ENCODE measurements at places on chromosomes 4 and X. TPM values are rescaled to one million over a fixed set of nuclear protein-coding genes. Genes with fewer than 3 reads are reported as not detected.

DNA sequence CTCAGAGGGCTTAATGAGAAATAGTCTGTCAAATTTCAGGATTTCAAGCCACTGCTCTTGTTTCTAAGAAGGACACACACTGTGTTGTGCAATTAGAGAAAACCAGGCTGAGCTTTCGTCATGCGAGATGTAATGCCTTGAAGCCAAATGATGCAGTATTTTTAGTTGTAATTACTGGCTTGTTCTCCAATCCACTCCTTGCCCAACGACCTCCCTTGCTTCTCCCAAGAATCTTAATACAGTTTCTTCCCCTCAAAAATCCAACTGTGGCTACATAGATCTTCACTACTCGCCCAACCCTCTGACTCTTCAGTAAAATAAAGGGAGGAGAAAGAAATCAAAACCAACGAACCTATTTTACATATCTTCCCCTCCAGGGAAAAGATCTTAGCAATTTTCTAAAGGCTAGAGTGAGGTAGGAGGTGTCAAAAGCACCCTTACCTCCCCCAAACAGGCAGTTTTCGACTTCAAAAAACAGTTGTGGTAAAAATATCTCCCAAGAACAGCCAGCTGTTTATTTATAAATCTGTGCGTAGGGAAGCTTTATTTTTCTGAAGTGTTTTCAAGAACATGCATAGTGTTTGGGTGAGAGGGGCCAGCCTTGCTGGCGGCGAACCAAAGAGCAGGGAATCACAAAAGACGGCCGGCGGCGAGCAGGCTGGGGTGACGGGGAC lies 68.7 kb downstream of the MGST2 start:
- H3K4me3 ChIP-seq, result peak overlapping the region; percentile 51
- no peak for DNase-seq
- H3K4me1 ChIP-seq, result peaks cover 46% of the 10 kb centered on the region
- no peaks in the 10 kb centered on the region for H3K27me3 ChIP-seq

JADE1 gene
- 22.7 TPM for total RNA-seq

GRCh38 chr4:68183417-68183816 lies 53.7 kb upstream of the TMPRSS11F start:
- H3K4me1 ChIP-seq, result no peaks in the 10 kb centered on the region
- no peaks in the 10 kb centered on the region for H3K36me3 ChIP-seq
- no peak overlapping the region for H3K4me3 ChIP-seq
- no peak for DNase-seq
- no peak overlapping the region for H3K27ac ChIP-seq
- no peaks in the 10 kb centered on the region for H3K27me3 ChIP-seq

GRCh38 chr4:5409972-5410618 lies 298.3 kb downstream of the EVC2 start:
- H3K27ac ChIP-seq, result no peak overlapping the region
- H3K4me3 ChIP-seq, result no peak overlapping the region
- no peak for DNase-seq
- no peaks in the 10 kb centered on the region for H3K27me3 ChIP-seq
- H3K4me1 ChIP-seq, result no peaks in the 10 kb centered on the region

GRCh38 chr4:174717828-174718227 lies 111.2 kb downstream of the GLRA3 start:
- no peak overlapping the region for H3K4me3 ChIP-seq
- H3K4me1 ChIP-seq, result no peaks in the 10 kb centered on the region
- no peak overlapping the region for H3K27ac ChIP-seq
- no peaks in the 10 kb centered on the region for H3K36me3 ChIP-seq
- H3K27me3 ChIP-seq, result no peaks in the 10 kb centered on the region
- DNase-seq, result no peak

- no peaks in the 10 kb centered on the region for H3K27me3 ChIP-seq
- H3K27ac ChIP-seq, result no peak overlapping the region
- H3K36me3 ChIP-seq, result no peaks in the 10 kb centered on the region
- DNase-seq, result no peak
Observed at GRCh38 chr4:130359542-130359941, 1263.6 kb downstream of the C4orf33 start.

UGT2A1 gene
- not detected for total RNA-seq

ARAF gene
- 68.3 TPM for total RNA-seq

DNA sequence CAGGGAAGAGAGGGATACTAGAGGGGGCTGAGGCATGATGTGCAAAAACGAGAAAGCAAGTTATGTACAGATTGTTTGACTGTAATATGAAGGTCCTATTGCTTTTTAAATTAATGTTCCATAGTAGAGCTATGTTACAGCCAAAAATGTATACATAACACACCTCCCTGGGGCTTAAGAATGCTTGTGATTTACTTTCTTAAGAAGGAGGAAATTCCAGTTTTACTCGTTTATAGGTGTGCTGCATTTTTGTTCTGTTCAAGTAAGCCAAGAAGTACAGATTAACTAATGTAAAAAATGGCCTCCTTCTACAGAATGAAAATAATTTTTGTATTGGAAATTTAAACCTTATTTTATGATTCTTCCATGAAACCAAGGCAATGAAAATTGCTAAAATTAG lies 614.4 kb upstream of the NR3C2 start:
- H3K4me3 ChIP-seq, result no peak overlapping the region
- no peaks in the 10 kb centered on the region for H3K4me1 ChIP-seq
- no peak overlapping the region for H3K27ac ChIP-seq
- DNase-seq, result no peak
- H3K27me3 ChIP-seq, result no peaks in the 10 kb centered on the region

- no peak overlapping the region for H3K4me3 ChIP-seq
- H3K36me3 ChIP-seq, result no peaks in the 10 kb centered on the region
- peak overlapping the region; percentile 66 for H3K27ac ChIP-seq
- H3K27me3 ChIP-seq, result no peaks in the 10 kb centered on the region
- peaks cover 23% of the 10 kb centered on the region for H3K4me1 ChIP-seq
- peak; percentile 58 for DNase-seq
Observed at GRCh38 chr4:85807247-85807950, 332.4 kb downstream of the ARHGAP24 start.

DNA sequence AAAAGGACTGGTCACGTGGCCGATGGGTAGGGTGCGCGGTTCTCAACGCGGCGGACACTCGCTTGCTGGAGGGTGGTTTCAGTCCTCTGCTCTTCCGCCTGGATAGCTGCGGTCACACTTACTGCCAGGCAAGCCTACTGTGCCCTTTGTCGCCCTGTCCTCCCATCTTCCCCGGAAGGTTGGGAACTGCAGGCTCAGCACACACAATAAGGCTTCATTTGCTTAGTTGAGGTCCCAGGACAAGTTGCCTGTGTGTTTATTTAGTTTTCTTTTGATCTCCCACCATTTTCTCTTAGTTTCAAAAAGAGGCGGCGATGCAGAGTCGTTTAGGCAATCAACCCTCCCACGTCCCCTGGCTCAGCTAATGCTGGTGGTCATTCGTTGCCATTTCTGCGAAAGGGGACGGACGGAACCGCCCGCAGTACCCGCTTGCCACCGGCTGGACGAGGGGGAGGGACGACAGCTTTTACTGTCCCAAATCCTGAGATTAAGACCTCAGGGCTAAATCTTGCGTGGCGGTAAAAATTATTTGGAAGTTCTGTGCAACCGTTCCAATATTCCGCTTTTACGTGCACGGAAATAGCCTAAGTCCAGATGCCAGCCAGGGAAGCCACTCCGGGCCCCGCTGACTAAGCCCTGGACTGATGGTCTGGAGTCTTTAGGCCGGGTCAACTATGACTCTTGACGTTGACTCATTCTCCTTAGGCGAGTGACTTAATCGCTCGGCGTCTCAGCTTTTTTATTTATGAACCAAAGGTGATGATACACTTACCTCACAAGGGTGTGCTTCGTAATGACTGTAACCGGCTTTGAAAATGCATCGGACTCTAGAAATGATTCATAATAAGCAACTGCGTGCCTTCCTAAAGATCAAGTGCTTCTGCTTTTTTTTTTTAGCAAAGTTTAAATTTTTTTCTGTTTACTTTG lies 671 bp upstream of the EIF4E start:
- peak overlapping the region; percentile 97 for H3K27ac ChIP-seq
- no peaks in the 10 kb centered on the region for H3K27me3 ChIP-seq
- H3K4me1 ChIP-seq, result peaks cover 4% of the 10 kb centered on the region
- peak overlapping the region; percentile 76 for H3K4me3 ChIP-seq
- H3K36me3 ChIP-seq, result peaks cover 2% of the 10 kb centered on the region

- peaks cover 10% of the 10 kb centered on the region for H3K4me1 ChIP-seq
- no peaks in the 10 kb centered on the region for H3K27me3 ChIP-seq
- no peak overlapping the region for H3K27ac ChIP-seq
- H3K36me3 ChIP-seq, result no peaks in the 10 kb centered on the region
Observed at GRCh38 chr4:98656886-98657285, 1.5 kb downstream of the TSPAN5 start.

GRCh38 chrX:110748256-110748806 lies 47.3 kb downstream of the CHRDL1 start:
- no peaks in the 10 kb centered on the region for H3K4me1 ChIP-seq
- H3K4me3 ChIP-seq, result no peak overlapping the region
- DNase-seq, result no peak
- H3K27me3 ChIP-seq, result no peaks in the 10 kb centered on the region

GAGE2A gene
- not detected for total RNA-seq

UGT2B11 gene
- total RNA-seq, result not detected

Measured in heart left ventricle (tissue), 16 donors.